ENCODE measurements at places on chromosomes 2 and 18.

- no peak for DNase-seq
These were observed 409.2 kb upstream of the SPHKAP start for GRCh38 chr2:228590681-228591080.

DNA sequence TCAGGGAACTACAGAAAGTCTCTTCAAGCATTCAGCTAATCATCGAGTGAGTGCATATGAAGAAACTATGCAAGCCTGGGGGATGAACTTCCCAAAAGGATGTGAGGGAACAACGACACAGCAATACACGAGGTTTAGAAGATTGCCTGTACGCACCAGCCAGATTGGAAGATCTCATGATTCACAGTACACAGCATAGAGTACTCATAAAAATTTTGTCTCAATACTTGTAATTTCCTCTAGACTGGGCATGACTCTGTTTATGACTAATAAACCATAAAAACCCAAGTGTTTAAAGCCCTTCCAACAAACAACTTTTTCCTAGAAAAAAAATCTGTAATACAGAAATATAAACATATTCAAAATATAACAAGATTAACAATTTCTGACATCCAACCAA, 279.7 kb downstream of the KCNJ3 start:
- no peak for DNase-seq

- DNase-seq: no peak
These were observed 145.4 kb downstream of the RTN4 start for GRCh38 chr2:54904836-54905235.

- DNase-seq: no peak
These were observed 928.7 kb downstream of the SLC4A3 start for GRCh38 chr2:220555961-220556630.

DNA sequence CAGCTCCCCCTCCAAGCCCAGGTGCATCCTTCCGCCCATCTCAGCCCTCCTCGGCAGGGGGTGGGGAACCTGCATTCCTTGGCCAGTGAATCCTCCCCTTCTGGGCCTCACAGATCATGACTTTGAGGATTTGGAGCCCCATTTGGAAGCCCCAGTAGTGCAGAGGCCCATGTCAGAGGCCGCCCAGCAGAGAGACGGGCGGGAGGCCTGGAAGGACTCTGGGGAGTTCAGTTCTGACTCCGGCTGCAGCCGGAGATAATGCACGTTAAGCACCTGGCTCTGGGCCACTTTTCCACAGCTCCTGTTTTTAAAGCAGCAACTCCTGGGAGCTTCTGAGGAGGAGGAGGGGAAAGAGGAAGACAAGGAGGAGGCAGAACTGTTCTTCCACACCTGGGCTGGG, 14.9 kb downstream of the ATOH8 start:
- DNase-seq: no peak

DNA sequence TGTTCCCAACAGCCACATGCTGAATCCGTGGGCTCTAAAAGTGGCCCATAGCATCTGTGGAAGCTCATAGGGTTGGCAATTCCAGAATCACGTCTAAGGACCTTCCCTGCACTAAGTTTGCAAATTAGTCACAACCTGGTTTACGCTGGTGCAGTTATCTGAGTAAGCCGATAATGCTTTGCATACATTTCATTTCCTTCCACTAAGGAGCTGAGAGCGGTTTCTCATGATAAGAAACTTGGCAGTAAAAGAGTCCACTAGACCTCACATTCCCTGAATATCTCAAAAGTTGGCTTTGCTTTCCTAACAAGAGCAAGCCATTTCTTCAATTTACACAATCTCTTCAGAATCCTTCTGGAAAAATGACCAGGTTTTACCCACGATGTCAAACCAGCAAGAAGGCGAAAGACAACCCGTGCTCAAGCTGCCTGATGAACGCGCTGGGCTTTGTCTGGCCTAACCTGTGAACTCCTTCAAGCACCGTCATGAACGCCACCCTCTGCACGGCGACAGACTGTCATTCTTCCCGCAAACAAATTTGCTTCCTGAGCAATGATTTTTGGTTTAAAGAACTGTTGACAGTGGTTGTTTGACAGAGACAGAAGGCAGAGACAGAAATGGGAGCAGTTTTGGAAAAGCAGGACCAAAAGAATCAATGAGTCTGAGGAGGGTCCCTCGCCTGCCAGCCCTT, 73.0 kb upstream of the COPS8 start:
- no peak for DNase-seq

DNA sequence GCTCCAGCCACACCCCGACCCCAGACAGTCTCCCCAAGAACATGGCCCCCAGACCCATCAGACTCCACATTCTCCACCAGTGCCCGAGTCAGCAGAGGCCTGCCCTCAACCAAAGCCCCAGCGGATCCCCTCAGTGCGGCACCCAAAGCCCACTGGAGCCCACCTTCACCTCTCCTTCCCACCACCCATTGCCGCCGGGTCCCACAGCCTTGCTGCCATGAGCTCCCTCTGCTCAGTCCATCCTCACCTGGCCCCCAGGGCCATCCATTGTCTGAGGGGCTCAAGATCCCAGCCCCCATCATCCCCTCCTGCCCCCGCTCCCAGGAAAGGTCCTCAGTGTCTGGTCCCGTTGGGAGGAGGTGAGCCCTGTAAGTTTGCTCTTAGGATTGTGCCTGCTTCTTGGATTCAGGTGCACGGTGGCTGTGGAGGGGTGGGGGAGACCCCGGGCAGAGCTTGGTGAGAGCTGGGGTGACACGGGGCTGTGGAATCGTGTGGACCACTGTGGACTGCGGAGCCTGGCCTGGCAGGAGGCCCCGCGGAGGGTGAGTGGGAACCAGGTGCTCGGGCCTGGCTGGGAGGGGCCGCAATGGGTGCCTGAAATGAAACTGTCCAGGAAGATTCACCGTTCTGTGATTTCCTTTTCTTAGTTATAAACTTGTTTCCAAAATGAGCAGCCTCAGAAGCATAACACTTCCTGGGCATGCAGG, 32.7 kb upstream of the GPC1 start:
- DNase-seq: no peak

GRCh38 chr2:240917684-240918257, 11.6 kb downstream of the CROCC2 start:
- no peak for DNase-seq

DNA sequence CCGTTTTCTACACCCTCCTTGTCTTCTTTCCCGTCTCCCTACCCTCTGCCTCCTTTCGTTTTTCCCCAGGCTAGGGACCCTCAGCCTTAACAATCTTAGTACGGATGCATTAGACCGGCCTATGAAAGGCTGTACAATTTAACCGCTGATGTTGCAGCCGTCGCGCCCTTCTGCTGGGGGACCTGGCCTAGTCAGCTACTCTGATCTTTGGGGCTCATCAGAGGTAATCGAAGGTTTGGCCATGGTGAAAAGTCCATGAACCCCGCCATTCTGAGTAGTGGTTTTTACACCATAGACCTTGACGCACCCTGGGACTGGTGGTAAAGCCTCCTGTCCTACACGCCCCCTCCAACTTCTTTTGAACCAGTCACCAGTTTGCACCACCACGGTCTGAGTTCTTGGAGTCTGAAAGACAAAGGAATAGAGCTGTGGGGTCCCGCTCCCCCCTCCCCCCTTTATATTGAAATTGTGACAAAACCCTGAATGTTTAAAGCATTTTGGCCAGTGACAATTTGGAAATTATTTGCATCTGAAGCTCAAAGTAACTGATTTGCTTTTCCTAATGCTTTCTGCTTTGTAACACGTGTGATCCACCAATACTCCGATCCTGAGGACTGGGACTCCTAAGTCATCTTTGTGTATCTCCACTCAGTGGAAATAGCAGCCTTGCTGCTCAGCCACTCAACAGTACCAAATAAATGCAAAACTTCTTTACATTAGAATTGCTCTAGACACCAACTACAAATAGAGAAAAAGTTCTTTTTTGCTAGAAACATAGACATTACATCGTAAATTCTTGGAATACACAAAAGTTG, 642 bp upstream of the SRSF7 start:
- DNase-seq: peak; percentile 16

DNA sequence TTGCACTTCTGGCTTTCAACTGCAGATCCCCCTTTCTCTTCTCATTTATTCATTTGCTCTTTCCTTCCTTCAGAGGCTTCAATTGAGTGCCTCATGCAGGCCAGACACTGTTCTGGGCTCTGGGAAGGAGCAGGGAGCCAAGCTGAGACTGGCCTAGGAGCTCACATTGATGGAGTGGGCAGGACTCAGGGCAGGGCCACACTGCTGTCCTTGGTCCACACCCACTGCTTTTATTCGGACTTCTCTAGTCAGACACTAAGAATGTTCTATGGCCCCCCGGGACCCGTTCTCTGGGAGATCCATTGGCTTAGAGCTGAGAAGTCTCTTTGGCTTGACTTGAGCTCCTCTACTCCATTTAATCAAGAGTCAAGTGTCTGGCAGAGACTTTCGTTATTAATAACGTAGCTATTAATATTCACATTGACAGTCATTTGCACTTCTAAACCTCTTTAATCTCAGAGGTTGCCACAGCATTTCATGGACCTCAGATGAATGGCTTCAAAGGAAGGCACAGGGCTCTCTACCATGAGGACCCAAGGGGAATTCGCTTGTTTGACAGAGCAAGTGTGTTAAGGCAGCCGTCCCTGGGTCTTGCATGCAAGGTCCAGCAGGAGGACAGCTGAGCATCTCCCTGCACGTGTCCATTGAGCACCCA, 20.1 kb downstream of the SH3RF3 start:
- no peak for DNase-seq

GRCh38 chr2:240319221-240319854, 116.1 kb upstream of the GPC1 start:
- DNase-seq: no peak

DNA sequence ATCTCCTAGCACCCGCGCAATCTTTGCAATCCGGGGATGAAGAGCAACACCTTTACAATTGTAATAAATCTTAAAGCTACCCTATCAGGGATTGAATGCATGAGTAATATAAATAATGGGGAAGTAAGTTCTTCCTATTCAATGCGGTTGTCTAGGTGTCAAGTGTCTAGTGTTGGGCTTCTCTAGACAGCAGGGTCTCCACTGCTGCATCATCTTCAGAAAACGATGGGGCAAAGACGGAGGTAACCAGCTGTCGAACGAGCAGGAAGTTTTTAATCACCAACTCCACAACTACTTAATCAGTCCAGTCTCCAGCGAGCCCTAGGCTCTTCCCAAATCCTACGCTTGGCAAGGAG, 573 bp downstream of the STAM2 start:
- no peak for DNase-seq

DNA sequence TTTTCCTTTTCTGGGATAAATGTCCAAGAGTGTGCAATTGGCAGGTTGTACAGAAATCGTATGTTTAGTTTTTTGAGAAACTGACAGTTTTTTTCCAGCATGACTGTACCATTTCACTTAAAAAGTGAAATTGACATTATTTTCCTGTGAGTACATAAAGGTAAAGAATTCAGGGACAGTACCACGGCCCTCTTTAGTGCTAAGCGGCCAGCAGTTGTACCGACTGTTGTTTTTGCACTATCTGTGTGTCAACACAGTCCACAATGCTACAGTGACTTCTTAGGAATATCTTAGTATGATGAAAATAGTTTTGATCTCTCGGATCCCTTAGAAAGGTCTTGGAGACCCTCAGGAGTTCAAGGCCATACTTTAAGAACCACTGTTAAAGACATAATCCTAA, 2.6 kb downstream of the LIMS1 start:
- DNase-seq: no peak

- DNase-seq: no peak
These were observed 20.7 kb downstream of the LIPG start for GRCh38 chr18:49582579-49582978.

- DNase-seq: no peak
These were observed 874 bp downstream of the WDR43 start for GRCh38 chr2:28895189-28895893.

- DNase-seq: no peak
These were observed 37.6 kb downstream of the CTIF start for GRCh38 chr18:48576457-48576771.

- no peak for DNase-seq
These were observed 248.5 kb downstream of the RNF144A start for GRCh38 chr2:7165736-7166135.

DNA sequence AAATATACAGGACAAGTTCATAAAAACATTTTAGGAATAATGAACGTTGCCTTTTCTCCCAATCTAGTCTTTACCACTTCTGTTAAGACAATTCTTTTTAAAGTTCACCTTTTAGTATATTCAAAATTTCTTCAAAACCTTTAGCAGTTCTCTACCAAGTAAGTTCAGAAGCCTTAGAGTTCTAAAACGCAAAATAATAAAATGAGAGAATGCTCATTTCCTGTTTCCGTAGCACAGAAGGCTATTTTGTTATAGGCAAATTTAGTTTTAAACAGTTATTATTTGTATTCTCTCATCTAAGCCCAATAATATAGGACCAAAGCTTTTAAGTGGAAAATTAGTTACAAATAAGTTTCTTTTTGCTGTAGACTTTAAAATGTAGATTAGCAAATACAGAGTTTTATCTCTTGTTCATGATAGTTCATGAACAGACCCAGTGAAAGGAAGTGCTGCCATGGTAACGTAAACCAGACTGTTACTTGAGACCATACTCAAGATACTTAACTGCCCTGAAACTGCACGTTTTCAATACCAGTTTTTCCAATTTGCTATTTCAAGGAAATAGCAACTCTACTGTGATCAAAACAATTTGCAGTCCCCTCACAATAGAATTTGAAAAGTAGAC, 173.1 kb upstream of the STON1 start:
- no peak for DNase-seq

DNA sequence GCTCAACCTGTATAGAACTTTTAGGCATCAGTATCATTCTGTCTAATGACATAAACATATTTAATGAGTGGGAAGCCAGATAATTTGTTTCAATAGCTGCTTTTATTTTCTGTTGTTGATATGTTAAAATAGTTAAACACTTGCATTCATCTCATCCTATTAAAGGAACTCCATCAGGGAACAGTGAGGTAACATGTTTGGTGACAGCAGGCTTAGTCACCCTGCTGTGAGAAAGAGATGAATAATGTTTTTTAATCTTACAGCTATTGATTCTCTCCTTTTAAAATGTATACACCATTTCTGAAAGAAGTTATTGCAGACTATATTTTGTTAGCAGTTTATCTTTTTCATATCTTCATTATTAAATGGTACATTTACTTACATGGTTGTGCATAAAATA, 123.3 kb upstream of the CWC22 start:
- no peak for DNase-seq

All from stimulated activated CD8-positive, alpha-beta memory T cell treated with anti-CD3 and anti-CD28 coated beads, Interleukin-4, amount 100 ng/mL, for 1 hour (primary cell).